Aorta (tissue), 5 donors: ENCODE measurements at places on chromosomes 3 and 15. TPM values are rescaled to one million over a fixed set of nuclear protein-coding genes. Genes with fewer than 3 reads are reported as not detected.

DNA sequence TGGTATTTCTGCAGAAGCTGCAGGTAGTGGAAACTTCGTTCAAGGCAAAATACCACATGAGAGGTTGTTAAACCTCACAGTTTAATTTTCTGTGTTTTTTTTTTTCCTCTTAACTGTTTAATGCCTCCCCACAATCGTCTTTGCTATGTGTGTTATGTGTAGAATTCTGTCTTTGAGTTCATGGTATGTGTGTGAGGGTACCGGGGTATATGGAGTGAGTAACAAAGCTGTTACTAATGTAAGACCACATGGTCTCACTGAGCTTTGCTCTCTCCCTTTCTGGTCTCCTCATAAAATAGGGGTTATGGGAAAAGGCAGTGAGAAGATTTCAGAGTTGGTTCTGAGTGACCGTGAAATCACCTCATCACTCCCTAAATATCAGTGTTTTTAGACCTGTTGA is 143.6 kb downstream of the USP13 start:
- no peaks in the 10 kb centered on the region for H3K4me1 ChIP-seq
- H3K4me3 ChIP-seq = no peak overlapping the region
- no peaks in the 10 kb centered on the region for H3K27me3 ChIP-seq
- no peak overlapping the region for H3K27ac ChIP-seq
- H3K36me3 ChIP-seq = no peaks in the 10 kb centered on the region

- DNase-seq = no peak
- no peaks in the 10 kb centered on the region for H3K36me3 ChIP-seq
- no peaks in the 10 kb centered on the region for H3K27me3 ChIP-seq
- H3K4me1 ChIP-seq = no peaks in the 10 kb centered on the region
- no peak overlapping the region for H3K4me3 ChIP-seq
- H3K27ac ChIP-seq = no peak overlapping the region
Observed at GRCh38 chr3:191715585-191715984, 254.6 kb downstream of the PYDC2 start.

DNA sequence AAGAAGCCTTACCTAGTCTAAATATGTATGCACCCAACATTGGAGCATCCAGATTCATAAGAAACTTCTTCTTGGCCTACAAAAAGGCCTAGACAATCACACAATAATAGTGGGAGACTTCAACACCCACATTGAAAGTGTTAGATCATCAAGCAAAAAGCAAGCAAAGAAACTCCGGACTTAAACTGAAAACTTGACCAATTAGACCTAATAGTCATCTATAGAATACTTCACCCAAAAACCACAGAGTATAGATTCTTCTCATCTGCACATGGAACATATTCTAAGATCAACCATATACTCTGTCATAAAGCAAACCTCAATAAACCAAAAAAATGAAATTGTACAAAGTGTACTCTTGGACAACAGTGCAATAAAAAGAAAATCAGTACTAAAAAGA is 22.3 kb upstream of the OR5K4 start:
- no peak overlapping the region for H3K27ac ChIP-seq
- H3K27me3 ChIP-seq = no peaks in the 10 kb centered on the region
- H3K4me3 ChIP-seq = no peak overlapping the region

DNA sequence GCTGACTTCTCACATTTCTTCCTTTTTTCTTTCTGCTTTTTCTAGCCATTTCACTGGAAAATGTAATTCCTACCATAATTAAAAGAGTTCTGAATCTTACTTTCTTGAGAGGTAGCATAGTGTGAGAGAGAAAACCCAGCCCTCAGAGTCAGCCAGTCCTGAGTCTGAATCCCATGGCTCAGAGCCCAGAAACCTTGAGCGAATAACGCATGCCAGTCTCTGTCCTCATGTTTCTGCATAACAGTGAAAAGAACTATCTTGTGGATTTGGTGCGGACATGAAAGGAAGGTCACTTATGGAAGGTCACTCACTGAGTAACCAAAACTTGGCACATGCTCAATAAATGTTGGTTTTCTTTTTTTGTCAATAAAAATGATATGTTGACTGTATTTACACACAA is 29.3 kb upstream of the SLCO3A1 start:
- no peak overlapping the region for H3K4me3 ChIP-seq
- H3K27ac ChIP-seq = no peak overlapping the region
- H3K27me3 ChIP-seq = no peaks in the 10 kb centered on the region
- no peaks in the 10 kb centered on the region for H3K36me3 ChIP-seq
- no peaks in the 10 kb centered on the region for H3K4me1 ChIP-seq

DNA sequence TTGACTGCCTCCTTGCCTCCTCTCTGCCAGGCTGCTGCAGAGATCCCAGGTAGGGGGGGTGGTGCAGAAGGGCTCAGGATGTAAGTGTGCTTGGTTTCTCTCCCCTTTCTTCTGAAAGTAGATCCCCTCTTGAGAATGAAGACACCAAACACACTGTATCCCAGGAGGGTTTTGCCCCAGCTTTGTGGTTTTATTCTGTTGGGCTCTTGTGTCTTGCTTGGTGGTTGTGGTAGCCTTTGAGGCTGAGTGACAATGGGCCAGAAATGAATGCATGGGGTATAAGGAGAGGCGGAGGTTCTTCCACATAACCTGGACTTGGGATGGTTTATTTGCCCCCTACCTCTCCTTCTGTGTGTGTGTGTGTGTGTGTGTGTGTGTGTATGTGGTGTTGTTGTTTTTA is 5.7 kb downstream of the PDIA5 start:
- DNase-seq = no peak
- H3K36me3 ChIP-seq = no peaks in the 10 kb centered on the region
- H3K4me1 ChIP-seq = no peaks in the 10 kb centered on the region
- no peak overlapping the region for H3K4me3 ChIP-seq
- H3K27ac ChIP-seq = no peak overlapping the region

- no peaks in the 10 kb centered on the region for H3K27me3 ChIP-seq
- no peak overlapping the region for H3K27ac ChIP-seq
- H3K4me1 ChIP-seq = no peaks in the 10 kb centered on the region
Observed at GRCh38 chr3:52493232-52494017, 1.7 kb upstream of the STAB1 start.

DNA sequence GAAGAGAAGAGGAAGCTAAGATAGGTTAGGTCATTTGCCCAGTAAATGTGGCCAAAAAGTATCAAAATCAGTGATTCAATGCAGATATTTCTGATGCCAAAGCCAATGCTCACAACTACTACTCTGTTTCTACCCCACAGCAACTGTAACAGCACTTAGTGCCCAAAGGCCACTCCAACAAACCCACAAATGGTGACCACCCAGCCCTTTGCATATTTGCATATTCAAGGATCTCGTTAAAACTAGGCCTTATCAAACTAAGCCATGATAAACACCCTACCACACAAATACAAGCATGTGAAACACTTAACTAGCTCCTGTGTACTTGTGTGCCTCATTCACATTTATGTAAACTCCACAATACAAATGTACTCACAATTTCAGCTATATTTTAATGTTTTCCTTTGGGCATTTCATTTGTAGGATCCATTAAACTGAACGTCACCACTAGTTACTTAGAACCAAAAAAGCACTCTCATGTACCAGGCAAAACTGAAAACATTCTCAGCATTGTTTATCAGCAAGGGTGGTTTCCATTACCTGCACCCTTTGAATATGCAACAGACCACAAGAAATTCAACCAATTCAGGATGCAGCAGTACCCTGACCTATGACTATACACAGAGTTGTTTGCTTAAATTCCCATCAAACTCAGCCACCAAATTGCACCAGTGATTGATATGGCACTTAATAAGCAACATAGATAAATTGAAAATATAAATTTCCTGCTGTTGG is 111.2 kb upstream of the STT3B start:
- no peaks in the 10 kb centered on the region for H3K27me3 ChIP-seq
- no peaks in the 10 kb centered on the region for H3K4me1 ChIP-seq
- H3K4me3 ChIP-seq = no peak overlapping the region
- no peak for DNase-seq

The RAD51 gene
- total RNA-seq = 0.42 TPM

The CHL1 gene
- 7.0 TPM for total RNA-seq

The TNNC1 gene
- total RNA-seq = 2.6 TPM

The NISCH gene
- 157 TPM for total RNA-seq
